RCC 7860 (cell line): ENCODE measurements at places on chromosomes 16 and 17.

- DNase-seq, result no peak
Measured at GRCh38 chr17:57552114-57552624, 192.9 kb downstream of the CCDC182 start.

- peak; percentile 67 for DNase-seq
Measured at GRCh38 chr17:37458805-37459204, 30.9 kb upstream of the DUSP14 start.

GRCh38 chr17:5526821-5527598 lies 40.6 kb downstream of the MIS12 start:
- DNase-seq, result peak; percentile 96

- no peak for DNase-seq
Measured at GRCh38 chr16:89200124-89200849, at the start of gene SLC22A31. Gene SLC22A31, minus strand, starts transcription at chr16:89200537. Its CDS starts 36 bp downstream, at chr16:89200501.

- no peak for DNase-seq
Measured at GRCh38 chr16:10181196-10182162, 749 bp downstream of the GRIN2A start.

DNA sequence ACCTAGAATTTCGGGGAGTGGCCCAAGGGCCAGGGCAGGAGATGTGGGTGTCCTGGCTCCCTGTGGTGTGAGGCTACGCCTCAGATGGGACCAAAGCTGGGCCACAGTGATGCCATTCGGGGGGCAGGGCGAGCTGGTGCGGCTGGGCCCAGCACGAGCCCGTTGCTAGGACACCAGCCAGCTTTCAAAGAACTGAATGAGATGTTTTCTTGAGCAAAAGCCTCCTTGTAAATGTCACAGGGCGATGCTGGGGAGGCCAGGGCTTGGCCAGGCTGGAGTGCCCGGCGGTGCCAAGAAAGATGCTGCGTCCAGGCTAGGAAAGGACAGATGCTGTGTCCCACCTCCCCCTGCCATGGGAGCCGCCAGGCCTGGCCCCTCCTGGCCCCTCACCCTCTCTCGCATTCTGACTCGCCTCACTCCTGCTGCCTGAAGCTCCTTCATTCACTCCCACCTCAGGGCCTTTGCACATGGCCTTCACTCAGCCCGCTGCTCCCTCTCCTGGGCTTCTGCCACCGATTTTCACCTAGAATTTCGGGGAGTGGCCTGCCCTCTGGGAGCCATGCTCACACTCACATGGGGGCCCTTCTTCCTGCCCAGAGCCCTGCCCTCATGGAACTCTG lies 39.1 kb downstream of the CPNE2 start:
- DNase-seq, result no peak

GRCh38 chr17:7484919-7485377 lies 782 bp downstream of the POLR2A start:
- no peak for DNase-seq

DNA sequence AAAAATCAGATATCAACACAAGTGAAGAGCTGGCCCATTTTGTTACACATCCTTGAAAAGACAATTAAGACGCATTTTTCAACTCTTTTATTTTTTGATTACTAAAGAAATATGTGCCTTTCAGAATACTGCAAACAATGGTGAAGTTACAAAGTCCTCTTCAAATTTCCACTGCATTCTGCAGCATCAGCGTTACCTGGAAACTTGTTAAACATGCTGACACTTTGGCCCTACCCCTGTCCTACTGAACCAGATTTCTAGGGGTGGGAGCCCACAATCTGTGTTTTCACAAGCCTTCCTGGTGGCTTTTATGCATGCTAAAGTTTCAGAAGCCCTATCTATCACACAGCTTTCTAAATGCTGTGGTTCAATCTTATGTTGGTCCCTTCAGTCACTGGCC lies 4.5 kb upstream of the CCL14 start:
- no peak for DNase-seq

DNA sequence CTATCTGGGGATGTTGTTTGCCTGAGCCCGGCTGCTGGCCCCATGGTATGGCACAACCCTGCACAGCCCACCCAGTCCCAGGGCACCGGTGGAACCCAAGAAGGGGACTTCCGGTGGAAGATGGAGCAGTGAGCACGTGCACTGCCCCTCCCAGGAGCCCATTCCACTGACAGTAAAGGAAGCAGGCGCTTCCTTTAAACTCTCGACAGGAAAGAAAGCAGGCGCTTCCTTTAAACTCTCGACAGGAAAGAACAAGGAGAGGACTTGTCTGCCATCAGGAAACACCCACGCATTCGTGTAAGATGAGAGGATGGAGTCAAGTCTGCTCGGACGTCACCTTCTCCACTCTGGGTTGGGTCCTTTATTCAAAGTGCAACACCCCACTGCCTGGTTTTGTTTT lies 53.7 kb downstream of the IL21R start:
- no peak for DNase-seq

DNA sequence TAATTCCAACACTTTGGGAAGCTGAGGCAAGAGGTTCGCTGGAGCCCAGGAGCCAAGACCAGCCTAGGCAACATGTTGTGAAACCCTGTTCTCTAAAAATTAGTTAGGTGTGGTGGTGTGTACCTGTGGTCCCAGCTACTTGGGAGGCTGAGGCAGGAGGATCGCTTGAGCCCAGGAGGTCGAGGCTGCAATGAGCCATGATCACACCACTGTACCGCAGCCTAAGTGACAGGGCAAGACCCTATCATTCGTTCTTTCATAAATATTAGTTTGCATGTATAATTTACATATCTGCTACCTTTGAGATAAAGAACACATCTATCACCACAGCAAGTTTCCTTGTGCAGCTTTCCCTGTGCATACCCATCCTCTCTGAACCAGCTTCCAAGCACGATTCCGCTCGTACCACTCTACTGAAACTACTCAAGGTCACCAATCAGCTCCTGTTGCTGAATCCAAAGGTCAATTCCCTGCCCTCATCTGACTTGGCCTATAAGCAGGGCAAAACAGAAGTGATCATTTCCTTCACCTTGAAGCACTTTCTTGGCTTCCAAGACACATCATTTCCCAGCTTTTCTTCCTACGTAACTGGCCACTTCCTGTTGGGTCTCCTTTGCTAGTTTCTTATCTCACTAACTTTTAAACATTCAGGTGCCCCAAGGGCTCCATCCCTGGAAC lies 49.1 kb downstream of the GRB2 start:
- no peak for DNase-seq

GRCh38 chr17:39014044-39014794 lies 47.0 kb upstream of the FBXO47 start:
- peak; percentile 19 for DNase-seq

GRCh38 chr16:16029431-16030011 lies 80.1 kb downstream of the ABCC1 start:
- DNase-seq, result no peak

DNA sequence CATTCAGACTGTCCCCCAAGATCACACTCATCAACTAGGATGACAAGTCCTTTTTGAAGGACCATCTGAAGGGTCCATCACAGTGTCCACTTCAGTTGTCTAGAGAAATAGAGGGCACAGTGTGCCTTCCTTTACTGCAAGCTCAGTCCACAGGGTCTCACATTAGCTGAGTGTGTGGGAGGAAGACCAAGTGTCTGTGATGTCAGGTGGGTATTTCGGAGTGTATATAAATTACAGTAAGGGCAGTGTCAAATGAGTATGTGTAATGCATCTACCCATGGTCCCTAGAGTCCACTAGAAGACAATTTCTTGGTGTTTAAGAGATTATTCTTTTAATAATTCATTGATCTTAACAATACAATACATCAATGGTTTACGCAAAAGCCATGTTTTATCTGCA lies 272.2 kb downstream of the CDH13 start:
- DNase-seq, result no peak

GRCh38 chr16:2089706-2090480 lies 42.1 kb downstream of the TSC2 start:
- no peak for DNase-seq

- no peak for DNase-seq
Measured at GRCh38 chr17:73476890-73477350, 165.1 kb upstream of the CDC42EP4 start.

- peak; percentile 63 for DNase-seq
Measured at GRCh38 chr16:67542464-67542863, 13.8 kb downstream of the RIPOR1 start.

GRCh38 chr16:50652836-50653425 lies 28.2 kb downstream of the SNX20 start:
- DNase-seq, result no peak

DNA sequence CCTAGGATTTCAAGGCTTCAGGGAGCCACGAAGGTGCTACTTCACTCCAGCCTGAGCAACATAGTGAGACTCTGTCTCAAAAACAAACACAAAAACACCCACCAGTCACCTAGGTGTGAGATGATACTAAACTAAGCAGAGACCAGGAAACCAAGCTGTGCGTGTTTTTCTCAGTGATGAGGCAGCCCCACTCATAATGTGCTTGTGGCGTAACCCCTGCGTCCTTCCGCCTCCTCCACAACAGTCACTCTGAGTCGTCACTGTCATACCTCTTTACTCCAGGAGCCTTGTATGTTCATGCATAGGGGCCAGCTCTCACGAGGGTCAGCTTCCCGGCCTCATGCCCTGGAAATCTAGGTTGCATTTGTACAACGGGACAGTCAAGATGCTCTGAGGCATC lies 31.1 kb upstream of the SLC47A1 start:
- DNase-seq, result no peak

DNA sequence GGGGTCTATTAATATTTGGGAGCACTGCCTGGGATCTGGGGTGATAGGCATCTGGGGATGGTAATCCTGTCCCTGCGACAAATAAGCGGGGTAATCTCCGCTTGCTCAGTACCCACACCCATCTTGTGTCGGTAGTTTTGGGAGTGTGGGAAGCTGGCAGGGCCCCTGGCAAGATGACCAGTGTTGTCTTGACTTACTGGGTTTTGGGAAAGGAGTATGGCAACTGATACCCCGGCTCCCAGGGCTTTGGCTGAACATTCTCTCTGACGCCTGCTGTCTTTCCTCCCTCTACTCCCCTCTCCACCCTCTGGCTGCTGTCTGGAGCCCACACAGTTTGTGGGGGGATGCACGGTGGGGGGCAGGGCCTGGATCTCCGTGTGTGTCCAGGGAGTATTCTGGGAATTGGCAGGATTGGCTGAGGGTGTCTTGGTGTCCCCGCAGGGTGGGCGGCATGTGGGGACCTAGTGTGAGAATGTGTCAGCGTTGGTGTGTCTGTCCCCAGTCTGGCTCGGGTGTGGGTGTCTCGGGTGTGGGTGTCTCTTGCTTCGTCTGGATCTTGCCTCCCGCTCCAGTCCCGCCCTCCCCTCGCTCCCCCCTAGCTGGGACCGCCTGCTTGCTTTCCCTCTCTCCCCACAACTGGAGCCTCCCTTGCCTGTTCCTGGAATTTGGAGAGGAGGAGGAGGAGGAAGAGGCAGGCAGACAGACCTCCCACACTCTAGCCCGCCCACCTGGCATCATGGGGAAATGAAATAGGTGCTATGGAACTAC lies 12.0 kb downstream of the RARA start:
- no peak for DNase-seq

DNA sequence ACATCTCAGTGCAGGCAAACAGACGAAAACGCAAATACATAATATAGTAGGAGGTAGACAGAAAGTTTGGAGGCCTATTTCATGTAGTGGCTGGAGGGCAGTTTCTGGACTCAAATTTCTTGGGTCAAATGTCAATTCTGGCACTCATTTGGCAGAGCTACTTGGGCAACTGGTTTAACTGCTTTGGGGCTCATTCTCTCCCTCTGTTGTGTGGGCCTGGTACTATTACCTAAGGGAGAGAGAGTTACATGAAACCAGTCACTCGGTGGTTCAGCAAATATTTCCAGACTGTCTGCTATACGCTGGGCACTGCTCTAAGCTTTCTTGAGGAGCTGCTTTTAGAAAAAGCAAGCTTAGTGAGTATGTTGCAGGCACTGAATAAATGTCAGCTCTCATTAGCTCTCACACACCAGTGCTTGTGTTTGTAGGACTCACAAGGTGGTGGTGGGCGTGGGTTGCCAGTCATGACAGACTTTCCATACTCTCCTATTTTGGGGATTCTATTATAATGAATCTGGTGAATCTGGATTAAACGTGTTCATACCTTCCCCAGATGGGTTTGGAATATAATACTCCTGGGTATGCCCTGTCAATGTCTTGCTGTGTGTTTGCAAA lies 1.8 kb upstream of the SHISA9 start:
- no peak for DNase-seq

GRCh38 chr17:74472890-74473289 lies 6.5 kb downstream of the CD300A start:
- DNase-seq, result no peak

DNA sequence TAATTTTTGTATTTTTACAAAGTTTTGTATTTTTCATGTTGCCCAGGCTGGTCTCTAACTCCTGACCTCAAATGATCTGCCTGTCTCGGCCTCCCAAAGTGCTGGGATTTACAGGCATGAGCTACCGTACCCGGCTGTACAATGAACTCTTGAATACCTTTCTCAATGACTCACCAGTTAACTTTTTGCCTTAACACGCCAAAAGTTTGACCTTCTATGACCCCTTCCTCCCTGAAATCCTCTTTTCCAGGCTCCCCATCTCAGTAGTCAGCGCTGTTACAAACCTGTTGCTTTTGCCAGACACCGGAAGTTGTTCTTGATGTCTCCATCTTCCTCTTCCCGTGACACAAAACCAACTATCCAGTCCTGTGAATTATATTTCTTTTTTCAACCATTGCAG lies 158.1 kb upstream of the ASIC2 start:
- DNase-seq, result no peak

GRCh38 chr16:81831722-81832126 lies 52.6 kb downstream of the PLCG2 start:
- no peak for DNase-seq

DNA sequence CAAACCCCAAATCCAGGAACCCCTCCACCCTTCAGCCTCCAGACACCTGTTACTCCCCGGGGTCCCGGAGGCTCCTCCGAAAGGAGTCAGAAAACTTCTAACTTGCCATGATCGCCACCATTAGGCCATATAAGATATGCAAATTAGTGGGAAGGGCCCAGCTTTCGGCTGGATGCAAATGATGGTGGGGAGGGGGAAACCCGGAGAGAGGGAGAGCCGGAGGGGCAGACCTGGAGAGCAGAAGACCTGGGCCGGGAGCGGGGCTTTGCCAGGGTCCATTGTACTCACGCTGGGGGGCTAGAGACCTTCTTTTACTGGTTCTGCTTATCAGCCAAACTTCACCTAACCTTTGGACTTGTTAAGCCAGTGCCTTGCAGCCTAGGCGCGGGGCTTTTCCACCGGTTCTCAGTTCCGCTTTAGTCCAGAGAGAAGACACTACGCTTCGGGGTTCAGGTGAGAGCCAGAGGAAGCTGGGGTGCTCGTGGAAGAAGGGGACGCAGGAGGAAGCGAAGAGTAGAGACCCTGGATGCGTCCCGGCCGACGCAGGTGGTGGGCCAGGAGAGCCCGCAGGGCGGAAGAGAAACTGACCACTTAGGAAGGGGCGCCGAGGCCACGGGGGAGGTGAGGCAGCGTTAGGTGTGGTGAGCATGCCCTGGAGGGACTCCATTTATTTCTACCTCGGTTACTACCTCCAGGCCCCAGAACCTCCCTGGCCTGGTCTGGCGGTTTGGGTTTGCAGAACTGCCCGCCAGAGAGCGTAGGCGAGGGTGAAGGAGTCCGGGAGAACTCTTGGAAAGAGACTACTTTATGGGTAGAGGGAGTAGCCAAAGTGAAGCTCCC lies at the start of gene HNF1B:
HNF1B (minus strand) TSS at position 99 of the 840 bp plus-strand sequence. CDS start 175 bp downstream, outside the sequence.
- peak; percentile 71 for DNase-seq

DNA sequence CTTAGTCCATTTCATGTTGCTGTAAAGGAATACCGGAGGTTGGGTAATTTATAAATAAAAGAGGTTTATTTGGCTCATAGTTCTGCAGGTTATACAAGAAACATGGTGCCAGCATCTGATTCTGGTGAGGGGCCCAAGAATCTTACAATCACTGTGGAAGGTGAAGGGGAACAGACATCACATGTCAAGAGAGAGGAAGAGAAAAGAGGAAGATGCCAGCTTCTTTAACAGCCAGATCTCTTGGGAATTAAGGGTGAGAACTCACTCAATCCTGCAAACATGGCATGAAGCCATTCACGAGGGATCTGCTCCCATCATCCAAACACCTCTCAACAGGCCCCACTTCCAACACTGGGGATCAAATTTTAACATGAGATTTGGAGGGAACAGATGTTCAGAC lies 49.5 kb downstream of the BMERB1 start:
- no peak for DNase-seq
